ENCODE measurements at places on chromosomes 4 and X.

DNA sequence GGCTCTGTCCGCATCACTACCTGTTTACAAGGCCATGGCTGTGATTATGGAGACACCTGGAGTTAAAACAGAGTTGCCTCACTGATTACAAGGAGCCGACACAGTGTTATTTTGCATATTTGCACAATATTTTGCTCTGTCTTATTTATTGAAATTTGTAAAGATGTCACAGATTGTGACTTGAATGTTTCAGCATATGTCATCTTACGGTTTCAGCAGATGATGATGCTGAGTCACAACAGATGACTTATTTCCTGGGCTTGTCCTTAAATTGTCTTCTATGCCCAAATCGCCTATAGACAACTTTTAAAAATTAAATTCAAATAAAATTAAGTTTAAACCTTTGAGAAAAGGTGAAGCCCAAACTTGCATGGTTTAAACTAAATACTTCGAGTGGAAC is 87.1 kb upstream of the INPP4B start:
- peak; percentile 6 for DNase-seq

- DNase-seq = no peak
These were observed 17.4 kb downstream of the ZFYVE28 start for GRCh38 chr4:2400841-2401609.

DNA sequence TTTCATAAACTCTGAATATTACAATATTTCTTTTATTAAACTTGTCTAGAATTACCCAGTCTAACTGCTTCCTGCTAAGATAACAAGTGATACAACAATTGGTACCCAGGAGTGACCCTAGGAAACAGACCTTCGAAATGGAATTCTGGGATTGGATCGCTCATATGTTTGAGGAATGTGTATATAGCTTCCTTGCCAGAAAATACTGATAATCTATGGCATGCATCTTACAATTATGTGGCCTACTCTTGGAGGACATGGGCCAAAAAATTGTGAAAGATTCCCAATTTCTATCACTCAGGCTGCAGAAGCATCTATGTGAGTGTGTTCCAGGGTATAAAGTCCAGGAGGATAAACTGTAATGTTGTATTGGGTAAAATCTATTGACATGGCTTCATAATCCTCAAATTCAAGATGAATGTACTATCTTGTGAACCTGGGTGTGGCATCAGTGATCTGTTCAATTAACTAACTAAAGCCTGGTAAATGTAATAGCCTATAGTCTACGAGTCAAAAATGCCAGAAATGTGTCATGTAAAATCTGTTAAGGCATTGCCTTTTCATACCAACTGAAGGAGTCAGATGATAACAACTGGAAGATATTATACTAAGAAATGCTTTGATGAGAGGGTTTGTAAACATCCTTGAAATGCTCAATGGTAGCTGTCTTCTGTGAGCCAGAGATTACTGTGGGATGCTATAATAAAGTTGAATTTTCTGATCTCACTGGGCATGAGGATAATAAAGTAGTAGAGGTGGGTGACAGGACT is 1499.3 kb downstream of the PCDH7 start:
- peak; percentile 22 for DNase-seq

DNA sequence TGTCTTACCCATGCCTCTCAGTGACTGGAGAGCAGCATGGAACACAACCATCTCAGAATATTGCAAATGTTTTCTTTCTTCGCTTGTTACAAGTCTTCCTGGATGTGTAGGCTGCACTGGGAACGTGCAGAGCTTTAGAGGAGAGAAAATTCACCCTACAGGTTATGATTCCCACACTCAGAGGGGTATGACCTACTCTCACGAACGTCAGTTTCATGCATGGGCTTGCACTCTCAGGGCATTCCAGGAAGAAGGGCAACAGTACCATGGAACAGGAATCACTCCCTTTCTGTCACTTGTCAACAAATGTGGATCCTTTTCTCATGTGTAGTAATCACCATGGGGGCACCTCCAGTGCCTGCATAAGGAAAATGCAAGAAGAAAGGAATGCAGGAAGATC is 75.8 kb downstream of the NBDY start:
- no peak for DNase-seq

DNA sequence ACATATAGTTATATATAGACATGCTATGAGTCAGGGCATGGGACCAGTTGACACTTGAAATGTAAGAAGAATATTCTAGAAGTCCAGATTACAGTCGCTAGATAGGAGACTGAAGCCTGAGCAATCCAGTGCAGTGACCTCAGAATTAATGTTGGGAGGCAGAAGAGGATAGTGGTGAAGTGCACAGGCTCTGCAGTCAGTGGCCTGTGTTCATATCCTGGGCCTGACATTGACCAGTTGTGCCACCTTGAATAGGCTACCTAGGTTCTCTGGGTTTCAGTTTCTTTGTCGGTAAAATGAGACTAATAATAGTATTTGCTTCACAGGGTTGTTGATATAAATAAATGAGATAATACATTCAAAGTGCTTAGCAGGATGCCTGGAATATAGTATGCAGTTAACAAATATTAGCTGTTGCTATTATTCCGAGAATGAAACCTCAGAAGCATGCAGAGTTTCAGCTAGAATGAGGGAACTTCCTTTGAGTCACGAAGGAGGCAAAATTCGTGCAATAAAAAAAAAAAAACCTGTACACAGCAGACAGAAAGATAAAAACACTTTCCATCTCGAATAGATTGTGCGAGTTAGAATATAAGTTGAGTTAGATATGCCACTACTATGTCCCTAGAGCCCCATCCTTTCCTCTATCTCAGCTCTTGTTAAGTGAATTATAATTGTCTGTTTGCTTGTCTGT is 4.0 kb upstream of the SH2D1A start:
- DNase-seq = no peak

- no peak for DNase-seq
These were observed 47.0 kb downstream of the FANCB start for GRCh38 chrX:14825851-14826250.

- peak; percentile 92 for DNase-seq
These were observed 13.3 kb upstream of the CD99 start for GRCh38 chrX:2677764-2678163.

DNA sequence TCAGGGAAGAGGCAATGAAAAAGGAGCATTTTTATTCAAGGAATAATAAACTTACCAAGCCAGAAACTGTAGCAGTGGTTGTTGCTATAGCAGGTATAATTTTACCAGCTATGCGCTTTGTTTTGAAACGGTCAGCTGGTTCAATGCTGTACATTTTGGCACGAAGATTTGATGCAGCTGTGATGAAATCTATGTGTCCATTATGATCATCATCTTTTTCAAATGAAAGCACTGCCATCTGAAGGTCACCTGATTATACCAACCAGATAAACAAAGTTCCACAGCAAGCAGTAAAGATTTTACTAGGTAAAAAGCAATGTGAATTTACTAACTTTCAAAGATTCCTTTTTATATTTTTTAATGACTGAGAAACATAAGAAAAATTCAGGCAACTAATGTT is 66.4 kb downstream of the STAP1 start:
- no peak for DNase-seq

GRCh38 chrX:121333942-121334341 is 286.5 kb downstream of the GLUD2 start:
- no peak for DNase-seq

- no peak for DNase-seq
These were observed 29.5 kb downstream of the CCNQ start for GRCh38 chrX:153569475-153569874.

DNA sequence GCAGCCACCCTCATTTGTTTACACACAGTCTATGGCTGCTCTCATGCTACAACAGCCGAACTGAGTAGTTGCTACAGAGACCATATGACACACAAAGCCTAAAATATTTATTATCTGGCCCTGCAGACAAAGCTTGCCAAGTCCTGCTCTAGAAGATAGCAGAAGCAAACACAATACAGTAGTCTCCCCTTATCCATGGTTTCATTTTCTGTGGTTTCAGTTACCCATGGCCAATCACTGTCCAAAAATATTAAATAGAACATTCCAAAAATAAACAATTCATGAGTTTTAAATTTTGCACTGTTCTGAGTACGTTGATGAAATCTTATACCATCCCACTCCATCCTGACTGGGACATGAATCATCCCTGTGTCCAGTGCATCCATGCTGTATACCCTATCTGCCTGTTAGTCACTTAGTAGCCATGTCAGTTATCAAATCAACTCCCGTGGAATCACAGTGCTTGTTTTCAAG is 40.2 kb upstream of the ZNF81 start:
- DNase-seq = peak; percentile 28

- DNase-seq = no peak
These were observed 16.8 kb downstream of the SMAD1 start for GRCh38 chr4:145498430-145498829.
